H9 (cell line): ENCODE measurements at places on chromosomes 1 and 21. TPM values are rescaled to one million over a fixed set of nuclear protein-coding genes. Genes with fewer than 3 reads are reported as not detected.

The YARS1 gene
- 185 and 194 TPM in 2 replicates for total RNA-seq

The FCRL1 gene
- total RNA-seq = not detected in 2 replicates

The KDF1 gene
- 17.6 and 19.5 TPM in 2 replicates for total RNA-seq

The TMEM200B gene
- total RNA-seq = 12.6 and 12.9 TPM in 2 replicates

The LEMD1 gene
- total RNA-seq = 11.8 and 11.9 TPM in 2 replicates

The GBP4 gene
- not detected in 2 replicates for total RNA-seq

The NR1I3 gene
- total RNA-seq = not detected in 2 replicates

The NSUN4 gene
- total RNA-seq = 17.5 and 20.4 TPM in 2 replicates

The ZNF683 gene
- total RNA-seq = not detected in 2 replicates

The TRIM67 gene
- total RNA-seq = not detected in 2 replicates
